ENCODE measurements at places on chromosomes 2 and 18.

DNA sequence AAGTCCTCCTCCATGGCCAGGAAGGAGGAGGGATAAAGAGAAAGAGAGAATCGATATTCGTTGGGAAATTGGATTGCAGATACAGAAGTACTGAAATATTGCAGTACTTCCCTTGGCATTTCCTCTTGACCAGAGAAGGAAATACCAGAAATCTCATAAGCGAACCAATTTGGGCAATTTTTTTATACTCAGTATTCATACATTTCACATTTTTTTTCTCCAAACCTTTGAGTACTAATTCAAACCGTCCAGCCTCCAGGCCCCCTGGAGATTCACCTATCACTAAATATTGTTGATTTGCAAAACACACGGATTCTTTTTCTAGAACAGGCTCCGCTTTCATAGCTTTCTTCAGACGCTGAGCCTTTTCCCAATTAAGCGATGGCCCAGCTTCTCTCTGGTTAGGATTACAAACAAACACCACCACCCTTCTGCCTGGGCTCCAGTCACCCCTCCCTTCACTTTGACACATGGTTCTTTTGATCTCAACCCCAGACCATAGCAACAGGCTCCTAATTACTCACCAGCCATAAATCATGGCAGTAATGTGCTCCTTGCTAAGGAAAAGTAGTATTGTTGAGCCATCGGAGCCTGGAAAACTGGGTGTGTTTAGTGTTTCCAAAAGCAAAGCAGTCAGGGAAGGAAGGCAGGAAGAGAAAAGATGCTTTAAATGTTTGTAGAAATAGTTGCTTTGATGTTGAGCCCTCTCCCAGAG is 138.4 kb upstream of the CCDC68 start:
- DNase-seq = no peak

DNA sequence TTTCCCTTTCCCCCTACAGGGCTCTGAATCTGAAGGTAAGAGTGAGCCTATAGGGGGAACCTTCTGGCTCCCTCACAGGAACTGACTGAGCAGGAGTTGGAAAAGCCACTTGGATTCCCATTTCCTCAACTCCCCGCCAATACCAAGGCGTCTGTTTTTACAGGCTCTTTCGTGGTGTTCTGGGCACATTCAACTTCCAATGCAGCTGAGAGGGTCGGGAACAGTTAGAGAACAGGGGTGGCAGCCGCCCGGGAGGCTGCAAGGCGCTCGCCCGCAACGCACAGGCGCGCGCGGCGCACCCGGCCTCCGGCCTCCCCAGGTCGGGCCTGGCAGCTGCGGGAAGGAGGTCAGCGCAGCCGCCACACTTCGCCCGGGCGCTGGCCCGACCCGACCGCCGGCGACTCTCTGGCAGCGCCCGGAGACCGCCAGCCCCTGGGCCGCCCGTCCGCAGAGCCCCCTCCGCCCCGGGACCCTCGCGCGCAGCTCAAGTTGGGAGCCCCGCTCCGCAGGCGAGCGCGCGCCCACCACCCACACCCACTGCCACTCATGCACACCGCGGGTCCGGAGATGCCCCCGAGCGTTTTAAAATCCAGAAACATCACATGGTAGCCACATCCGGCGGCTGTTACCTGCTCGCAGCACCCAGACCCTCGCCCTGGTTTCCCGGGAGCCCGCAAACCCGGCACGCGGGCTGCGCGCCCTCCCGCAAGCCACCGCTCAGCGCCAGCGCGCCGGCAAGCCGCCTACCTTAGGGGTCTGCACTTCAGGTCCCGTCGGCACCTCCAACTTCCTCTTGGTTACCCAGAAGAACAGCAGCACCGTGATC is 816 bp downstream of the GALNT14 start:
- DNase-seq = no peak

DNA sequence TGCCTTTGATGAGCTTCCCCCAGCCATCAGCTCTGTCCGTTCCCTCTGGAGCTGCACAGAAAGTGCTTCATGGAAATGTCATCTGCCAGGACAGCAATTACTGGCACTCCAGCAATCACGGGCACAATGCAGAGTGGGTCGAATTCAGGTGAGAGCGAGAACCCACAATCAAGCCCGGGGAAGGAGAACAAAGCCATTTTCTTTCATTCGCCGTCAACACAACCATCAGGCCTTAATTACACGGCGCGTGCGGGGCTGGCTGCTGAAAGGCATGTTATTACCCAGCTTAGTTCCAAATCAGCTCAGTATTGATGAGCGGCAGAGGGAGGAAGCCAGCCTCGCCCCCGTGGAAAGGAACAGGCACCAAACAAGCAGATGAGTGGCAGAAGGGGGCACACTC is 143.9 kb downstream of the MYT1L start:
- no peak for DNase-seq

- DNase-seq = peak; percentile 92
Measured at GRCh38 chr18:711657-712400, 601 bp downstream of the ENOSF1 start.

GRCh38 chr18:58552057-58552461 is 76.8 kb downstream of the ALPK2 start:
- no peak for DNase-seq

DNA sequence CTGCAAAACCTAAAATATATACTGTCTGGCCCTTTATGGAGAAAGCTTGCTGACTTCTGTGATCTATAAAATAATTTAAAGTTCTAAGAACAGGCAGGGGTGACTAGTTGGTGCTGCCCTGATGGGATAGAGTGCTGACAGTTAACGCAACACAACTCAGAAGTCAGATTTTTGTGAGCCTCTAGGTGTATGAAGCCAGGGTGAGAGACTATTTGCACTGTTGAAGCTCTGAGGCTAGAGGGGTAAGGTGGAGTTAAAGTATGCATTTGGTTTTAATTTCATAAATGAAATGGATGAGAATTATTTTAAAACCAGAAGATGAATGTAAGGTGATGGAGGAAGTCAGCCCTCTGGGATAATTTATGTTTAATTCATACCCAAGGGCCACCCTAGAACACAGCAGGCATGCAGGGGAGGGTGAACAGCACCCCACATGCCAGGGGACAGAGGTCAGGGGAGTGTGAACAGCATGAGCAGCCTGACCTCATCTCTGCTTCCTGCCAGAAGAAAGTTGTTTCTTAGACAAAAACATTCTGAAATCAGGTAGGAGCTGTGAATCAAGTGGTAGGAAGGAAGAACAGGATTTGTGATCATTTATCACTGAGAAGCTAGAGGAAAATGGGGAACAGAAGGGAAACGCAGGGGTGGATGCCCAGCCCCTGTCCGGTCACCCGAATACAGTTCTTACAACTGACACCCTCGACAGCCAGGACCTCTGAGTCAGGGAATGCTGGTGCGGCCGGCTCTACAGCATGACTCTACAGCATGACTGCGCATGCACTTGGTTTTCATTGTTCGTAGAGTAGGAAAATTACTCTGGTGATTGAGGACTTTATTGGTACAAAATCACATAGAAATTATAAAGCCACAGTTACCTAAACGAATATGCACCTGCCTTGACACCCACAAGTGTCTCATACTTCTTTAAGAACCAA is 93.1 kb downstream of the MBP start:
- DNase-seq = no peak

GRCh38 chr2:191314697-191315364 is 69.6 kb downstream of the MYO1B start:
- DNase-seq = no peak

GRCh38 chr2:192480984-192481383 is 286.3 kb upstream of the TMEFF2 start:
- no peak for DNase-seq

- DNase-seq = no peak
Measured at GRCh38 chr2:217935901-217936684, 66.7 kb downstream of the TNS1 start.

- no peak for DNase-seq
Measured at GRCh38 chr2:62143696-62144095, 52.2 kb upstream of the B3GNT2 start.

DNA sequence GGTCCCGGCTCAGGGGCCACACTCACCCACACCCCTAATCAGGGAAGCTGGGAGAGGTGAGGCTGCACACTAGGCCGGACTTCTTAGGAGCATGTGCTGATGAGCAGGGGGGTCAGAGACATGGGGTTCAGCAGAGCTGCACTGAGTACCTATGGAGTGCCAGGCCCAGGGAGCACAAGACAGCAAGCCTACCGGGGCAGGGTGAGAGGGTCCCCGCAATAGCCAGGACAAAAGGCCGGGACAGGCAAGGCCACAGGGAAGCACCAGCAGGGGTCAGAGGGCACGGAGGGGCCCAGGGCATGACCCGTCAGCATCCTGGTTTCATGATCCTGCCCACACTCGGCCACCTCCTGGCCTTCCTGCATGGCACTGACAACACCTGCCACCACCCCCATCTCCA is 73.5 kb downstream of the TNS1 start:
- no peak for DNase-seq

DNA sequence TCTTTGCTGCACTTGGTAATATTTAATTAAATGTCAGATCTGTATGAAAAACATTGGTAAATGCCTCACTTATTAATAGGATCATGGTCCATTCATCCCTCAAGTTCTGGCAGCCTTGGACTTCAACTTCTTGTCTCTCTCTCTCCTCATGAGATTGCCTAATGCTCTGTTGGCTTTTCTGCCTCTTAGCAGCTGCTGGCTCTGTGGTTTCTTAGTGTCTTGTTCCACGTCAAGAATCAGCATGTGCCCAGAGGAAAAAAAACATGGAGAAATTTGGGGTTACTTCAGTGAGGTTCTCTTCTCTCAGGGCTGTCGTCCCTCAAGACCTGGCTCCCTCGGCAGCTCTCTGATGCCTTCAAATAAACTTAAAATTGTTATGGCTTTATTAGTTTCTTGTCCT is 75.4 kb downstream of the TAF4B start:
- DNase-seq = peak; percentile 21

- DNase-seq = no peak
Measured at GRCh38 chr2:132740081-132740720, 70.2 kb upstream of the LYPD1 start.

DNA sequence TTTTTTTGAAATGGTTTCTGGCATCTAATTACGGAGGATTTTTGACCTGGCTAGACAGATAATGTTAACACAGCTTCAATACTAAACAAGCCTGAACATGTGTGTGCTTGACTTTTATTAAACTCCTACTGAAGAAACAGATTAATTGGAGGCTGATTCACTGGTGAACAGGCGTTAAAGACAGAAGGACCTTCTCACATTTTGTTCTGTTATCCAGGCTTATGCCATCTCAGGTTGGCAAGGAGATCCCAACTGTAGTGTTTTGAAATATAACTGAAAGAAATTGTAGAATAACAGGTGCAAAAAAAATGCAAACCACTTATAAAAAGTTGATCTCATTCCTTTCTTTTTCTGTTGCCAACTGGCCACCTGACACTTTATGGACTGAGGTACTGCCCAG is 269.6 kb downstream of the ARHGAP15 start:
- no peak for DNase-seq

- DNase-seq = no peak
Measured at GRCh38 chr18:31373641-31374040, 2.9 kb upstream of the DSG4 start.

- no peak for DNase-seq
Measured at GRCh38 chr2:20624156-20624883, 26.6 kb downstream of the HS1BP3 start.

- no peak for DNase-seq
Measured at GRCh38 chr2:64947885-64948284, 41.3 kb upstream of the SLC1A4 start.

DNA sequence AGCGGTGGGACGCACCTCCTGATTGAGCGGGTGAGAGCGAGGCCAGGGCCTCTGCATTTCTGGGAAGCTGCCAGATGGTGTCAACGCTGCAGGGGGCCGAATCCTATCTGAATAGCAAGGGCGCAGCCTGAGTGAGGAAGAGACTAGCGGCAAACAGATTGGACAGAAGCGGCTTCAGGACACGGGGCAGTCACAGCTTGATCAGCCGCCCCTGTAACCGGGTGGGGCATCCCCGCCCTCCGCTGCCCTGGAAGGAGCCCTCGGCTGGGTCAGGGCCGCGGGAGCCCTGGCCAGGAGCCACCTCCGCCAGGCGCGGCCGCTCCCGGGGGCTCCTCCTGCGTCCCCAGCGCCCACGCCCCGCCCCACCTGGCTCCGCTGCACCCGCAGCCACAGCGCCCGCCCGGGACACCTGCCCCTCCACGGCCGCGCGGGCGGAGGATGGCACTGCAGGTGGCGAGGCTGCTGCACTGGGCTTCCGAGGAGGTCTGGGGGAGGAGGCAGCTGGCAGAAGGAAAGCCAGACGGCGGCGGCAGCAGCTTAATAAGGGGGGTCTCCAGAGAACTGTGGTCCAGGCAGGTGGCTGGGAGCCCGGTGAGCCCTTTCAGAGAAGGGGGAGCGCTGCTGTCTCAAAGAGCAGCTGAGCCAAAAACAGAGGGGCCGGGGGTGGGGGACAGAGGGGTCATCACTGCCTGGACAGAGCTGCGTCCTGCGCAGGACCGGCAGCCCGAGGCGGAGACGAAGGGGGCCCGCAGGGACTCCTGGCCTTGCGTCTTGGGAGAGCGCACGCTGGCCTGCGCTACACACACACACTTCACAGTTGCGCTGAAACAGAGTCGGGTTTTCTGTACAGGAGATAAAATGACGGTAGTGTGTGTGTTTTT is 18.8 kb upstream of the SOX11 start:
- no peak for DNase-seq

- no peak for DNase-seq
Measured at GRCh38 chr2:42961385-42961811, 169.0 kb upstream of the HAAO start.

- DNase-seq = peak; percentile 49
Measured at GRCh38 chr2:96856776-96857666, 795 bp downstream of the ANKRD39 start.

DNA sequence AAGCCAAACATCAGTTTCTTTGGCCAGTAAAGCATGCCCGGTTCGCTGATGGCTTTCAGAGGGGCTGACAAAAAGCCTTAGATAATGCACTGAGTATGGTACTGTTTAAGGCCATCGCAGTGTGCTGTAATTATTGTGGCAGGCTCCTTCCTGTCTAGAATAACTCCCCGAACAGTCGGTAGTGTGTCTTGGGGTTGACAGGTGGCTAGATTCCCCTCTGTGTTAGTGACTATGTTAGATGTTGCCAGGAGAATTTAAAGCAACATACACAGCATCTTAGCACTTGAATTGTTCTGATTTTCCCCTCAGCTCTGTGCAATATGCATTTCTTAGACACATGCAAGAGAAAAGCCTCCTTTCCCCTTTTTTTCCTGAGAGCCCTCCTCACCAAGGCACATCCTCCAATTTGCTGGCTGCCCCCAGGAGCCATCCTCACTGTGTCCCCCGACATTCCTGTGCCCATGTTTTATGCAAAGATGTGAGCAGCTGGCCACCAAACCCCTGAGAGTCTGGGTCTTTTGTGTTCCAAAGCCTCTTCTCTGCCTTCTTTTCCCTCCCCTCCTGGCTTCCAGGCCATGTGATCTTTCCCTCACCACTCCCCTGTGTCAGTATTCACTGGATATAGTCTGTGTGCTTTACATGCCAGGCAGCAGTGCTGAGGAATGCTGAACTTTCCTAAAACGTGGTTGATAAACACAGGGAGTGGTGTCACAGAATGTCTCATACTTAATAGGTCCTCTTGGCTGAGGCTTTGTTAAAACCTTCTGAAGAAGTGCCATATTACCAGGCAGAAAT is 331.5 kb downstream of the HRH4 start:
- DNase-seq = no peak

GRCh38 chr2:218063486-218063885 is 5.6 kb upstream of the RUFY4 start:
- DNase-seq = no peak

Measured in OCI-M1 (cell line).